A549 treated with GW870086 at 1 μM for 4 hours (cell line): ENCODE measurements at places on chromosomes 12 and 14. TPM values are rescaled to one million over a fixed set of nuclear protein-coding genes. Genes with fewer than 3 reads are reported as not detected.

The NYNRIN gene
- total RNA-seq: 0.25 to 0.34 TPM (median 0.26 TPM) in 5 replicates

The AMN gene
- total RNA-seq: 0.24 to 0.56 TPM (median 0.39 TPM) in 5 replicates

The BCL11B gene
- total RNA-seq: 0.29 to 0.42 TPM (median 0.34 TPM) in 5 replicates

The CLEC2A gene
- not detected in 5 replicates for total RNA-seq

The ZDHHC22 gene
- 0.18 to 0.35 TPM (median 0.23 TPM) in 5 replicates for total RNA-seq

The MIP gene
- total RNA-seq: 0.14 TPM in 1 of 5 replicates, not detected in the others

The DPY19L2 gene
- 1.2 to 1.8 TPM (median 1.6 TPM) in 5 replicates for total RNA-seq

The NOXRED1 gene
- total RNA-seq: 0.10 TPM in 1 of 5 replicates, not detected in the others

The FSCB gene
- not detected in 5 replicates for total RNA-seq

The PPP2R3C gene
- 25.5 to 28.5 TPM (median 27.6 TPM) in 5 replicates for total RNA-seq

The JPH4 gene
- 0.03 to 0.10 TPM (median 0.07 TPM) in 3 of 5 replicates, not detected in the others for total RNA-seq

The GPR135 gene
- total RNA-seq: 0.64 to 1.3 TPM (median 0.89 TPM) in 5 replicates

The SYNE3 gene
- 0.25 to 1.0 TPM (median 0.71 TPM) in 5 replicates for total RNA-seq

The TGFB3 gene
- total RNA-seq: 0.66 to 1.3 TPM (median 1.0 TPM) in 5 replicates

The CLEC4C gene
- total RNA-seq: not detected in 5 replicates

The SCNN1A gene
- 12.4 to 15.8 TPM (median 13.7 TPM) in 5 replicates for total RNA-seq

The PPFIA2 gene
- total RNA-seq: not detected in 5 replicates

The ENDOU gene
- total RNA-seq: not detected in 5 replicates

The TMEM229B gene
- 0.09 to 0.50 TPM (median 0.21 TPM) in 5 replicates for total RNA-seq

The PAPLN gene
- total RNA-seq: 4.3 to 6.5 TPM (median 5.4 TPM) in 5 replicates

The SLC25A47 gene
- total RNA-seq: not detected in 5 replicates

The KLHL33 gene
- not detected in 5 replicates for total RNA-seq

The OAS2 gene
- total RNA-seq: 0.13 to 0.63 TPM (median 0.18 TPM) in 5 replicates

The PMEL gene
- 0.68 to 1.4 TPM (median 0.88 TPM) in 5 replicates for total RNA-seq

The MED6 gene
- total RNA-seq: 42.3 to 53.2 TPM (median 45.2 TPM) in 5 replicates

The GLI1 gene
- 4.9 to 8.1 TPM (median 6.6 TPM) in 5 replicates for total RNA-seq

The WSB2 gene
- total RNA-seq: 59.6 to 69.0 TPM (median 64.2 TPM) in 5 replicates

The ZBTB42 gene
- total RNA-seq: 2.1 to 3.2 TPM (median 3.0 TPM) in 5 replicates

The KRT74 gene
- not detected in 5 replicates for total RNA-seq

The VWF gene
- 0.10 to 0.27 TPM (median 0.17 TPM) in 5 replicates for total RNA-seq

The FAM90A1 gene
- 0.10 to 0.11 TPM (median 0.10 TPM) in 3 of 5 replicates, not detected in the others for total RNA-seq

The GZMH gene
- total RNA-seq: not detected in 5 replicates

The EML5 gene
- total RNA-seq: 0.38 to 0.59 TPM (median 0.53 TPM) in 5 replicates

The DNAL1 gene
- 8.9 to 14.2 TPM (median 10.6 TPM) in 5 replicates for total RNA-seq

The ATXN2 gene
- 44.4 to 53.3 TPM (median 48.5 TPM) in 5 replicates for total RNA-seq

The A2M gene
- total RNA-seq: 0.09 to 0.22 TPM (median 0.17 TPM) in 3 of 5 replicates, not detected in the others

The ZFHX2 gene
- 0.63 to 1.4 TPM (median 0.75 TPM) in 5 replicates for total RNA-seq

The HOXC12 gene
- not detected in 5 replicates for total RNA-seq
